ENCODE measurements at places on chromosomes 16 and 17.

GRCh38 chr17:33945646-33946546 is 309.2 kb upstream of the CCL2 start:
- DNase-seq, result no peak

GRCh38 chr17:55962951-55963401 is 190.3 kb upstream of the ANKFN1 start:
- DNase-seq, result no peak

GRCh38 chr16:16025214-16025968 is 76.0 kb downstream of the ABCC1 start:
- DNase-seq, result peak; percentile 74

GRCh38 chr17:34312080-34312479 is 7.2 kb upstream of the CCL8 start:
- DNase-seq, result no peak

- DNase-seq, result no peak
These were observed 20.8 kb downstream of the NPRL3 start for GRCh38 chr16:117379-118365.

DNA sequence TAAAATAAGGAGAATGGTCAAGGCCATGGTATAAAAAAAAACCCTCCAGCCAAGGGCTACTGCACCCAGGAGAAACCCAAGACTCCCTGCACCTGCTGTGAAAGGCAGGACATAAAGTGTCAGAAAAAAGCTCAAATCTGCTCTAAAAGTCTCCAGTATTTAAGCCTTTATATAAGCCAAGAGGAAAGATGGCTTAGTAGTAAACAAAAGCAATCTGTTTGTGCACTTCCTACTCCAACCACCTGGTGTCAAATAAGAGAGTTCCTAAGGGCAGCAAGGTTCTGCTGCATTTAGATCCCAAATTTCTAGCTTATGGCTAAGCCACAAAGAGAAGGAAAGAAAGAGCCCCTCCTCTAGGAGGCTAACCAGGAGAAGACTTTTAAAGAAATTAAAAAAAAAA is 20.6 kb downstream of the ACSM1 start:
- DNase-seq, result no peak

DNA sequence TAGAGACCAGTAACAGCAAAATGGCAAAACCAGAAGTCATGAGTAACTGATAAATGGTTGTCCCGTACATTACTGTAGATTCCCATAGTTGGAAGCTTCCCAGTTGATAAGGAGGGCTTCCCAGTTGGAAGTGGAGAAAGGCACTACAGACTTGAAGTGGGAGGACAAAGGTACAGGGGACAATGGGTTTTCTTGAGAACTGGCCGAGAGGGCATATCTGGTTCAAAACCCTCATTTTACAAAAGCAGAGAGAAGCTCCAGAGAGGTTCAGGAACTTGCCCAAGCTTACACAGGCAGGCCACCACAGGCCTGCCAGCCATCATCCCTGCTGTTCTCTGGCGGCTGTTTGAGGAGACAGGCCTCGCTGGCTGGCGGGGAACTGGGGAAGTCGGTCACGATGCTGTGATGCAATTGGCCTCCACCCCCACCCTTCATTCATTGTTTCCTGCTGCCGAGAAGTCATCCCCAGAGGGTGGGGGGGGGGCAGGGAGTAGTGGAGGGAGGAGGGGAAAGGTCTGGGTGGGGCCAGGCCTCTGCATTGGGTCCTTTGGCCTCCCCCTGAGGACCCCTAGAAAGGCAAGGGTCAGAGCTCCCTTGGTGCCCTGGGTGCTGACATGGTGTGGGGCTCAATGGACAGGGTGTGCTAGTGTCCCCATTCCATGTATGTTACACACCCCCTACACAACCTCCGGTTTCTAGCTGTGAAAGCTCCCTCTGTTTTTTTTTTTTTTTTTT is 3.0 kb downstream of the UBALD2 start:
- DNase-seq, result no peak

GRCh38 chr17:31877911-31878702 is 19.1 kb upstream of the COPRS start:
- peak; percentile 50 for DNase-seq

- no peak for DNase-seq
These were observed 1.1 kb upstream of the NXN start for GRCh38 chr17:980406-981291.

- DNase-seq, result no peak
These were observed 565.6 kb downstream of the WWOX start for GRCh38 chr16:78664811-78665772.

DNA sequence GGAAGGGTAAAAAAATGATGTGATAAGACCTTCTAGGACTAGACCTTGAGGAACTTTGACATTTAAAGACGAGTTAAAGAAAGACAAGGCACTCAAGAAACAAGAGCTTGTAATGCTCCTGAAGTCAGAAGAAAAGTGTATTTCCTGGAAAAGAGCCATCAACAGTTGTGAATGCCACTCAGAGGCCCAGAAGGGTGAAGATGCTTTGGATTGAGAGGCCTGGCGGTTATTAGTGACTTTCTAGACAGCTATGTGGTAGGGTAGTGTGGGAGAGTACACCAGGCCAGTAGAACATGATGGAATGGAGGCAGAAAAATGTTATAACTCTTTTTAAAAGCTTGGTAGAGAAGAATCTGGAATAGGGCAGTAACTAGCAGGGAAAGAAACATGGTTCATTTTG is 34.1 kb upstream of the ANKFN1 start:
- DNase-seq, result no peak

DNA sequence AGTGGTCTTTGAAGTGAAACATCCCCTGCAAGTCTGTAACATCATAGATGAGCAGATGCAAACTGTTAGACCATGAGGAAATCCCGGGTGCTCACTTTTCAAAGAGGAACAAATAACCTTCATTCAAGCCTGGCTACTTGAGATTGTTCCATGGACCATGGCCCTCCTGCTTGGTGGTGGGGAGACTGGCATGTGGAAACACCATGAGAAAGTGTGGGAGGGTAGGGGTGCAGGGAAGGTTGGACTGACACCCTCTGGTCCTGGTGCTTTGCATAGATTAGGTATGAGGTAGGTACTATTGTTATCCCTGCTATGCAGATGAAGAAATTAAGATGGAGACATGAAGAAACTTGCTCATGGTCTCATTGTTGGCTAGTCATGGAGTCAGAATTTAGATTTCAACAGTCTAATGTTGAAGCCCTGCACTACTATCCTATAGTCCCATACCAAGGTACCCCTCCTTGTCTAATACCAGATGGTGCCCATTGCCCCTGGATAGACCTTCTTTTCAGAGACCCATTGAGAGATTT is 59.0 kb downstream of the SPACA3 start:
- no peak for DNase-seq

DNA sequence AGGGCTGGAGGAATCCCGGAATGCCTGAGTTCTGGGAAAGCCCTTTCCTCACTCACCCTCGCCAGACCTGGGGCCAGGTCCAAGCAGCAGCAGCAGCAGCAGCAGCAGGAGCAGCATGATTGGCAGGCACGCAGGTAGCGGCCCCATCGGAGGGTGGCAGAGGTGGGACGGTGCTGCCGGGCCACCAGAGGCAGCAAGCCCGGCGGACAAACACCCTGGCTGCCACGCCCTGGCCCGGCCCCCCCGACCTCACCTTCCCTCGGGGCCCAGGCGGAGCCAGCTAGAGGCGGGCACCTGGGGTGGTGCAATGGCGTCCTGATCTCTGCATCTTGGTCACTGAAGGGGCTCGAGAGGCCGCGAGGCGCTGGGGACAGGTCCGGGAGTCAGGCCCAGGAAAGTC is 122.4 kb downstream of the LAT start:
- DNase-seq, result no peak

- no peak for DNase-seq
These were observed 6.0 kb downstream of the C1QTNF8 start for GRCh38 chr16:1089822-1090619.

DNA sequence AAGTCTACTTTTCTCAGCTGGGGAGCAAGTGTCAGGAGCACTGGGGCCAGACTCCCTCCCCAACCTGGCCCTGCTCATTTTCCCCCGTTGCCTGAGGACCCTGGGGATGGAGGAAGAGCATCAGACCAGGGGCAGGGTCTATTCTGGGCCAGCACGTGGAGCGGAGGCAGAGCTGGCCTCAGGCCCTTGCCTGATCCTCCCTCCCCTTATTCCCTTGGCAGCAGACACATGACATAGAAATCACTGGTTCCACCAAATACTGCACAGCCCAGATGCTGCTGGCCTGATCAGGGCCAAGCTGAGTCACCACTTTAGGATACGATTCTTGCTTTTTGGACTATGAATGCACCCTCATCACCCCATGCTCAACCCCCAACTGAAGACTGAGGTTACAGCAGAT is 15.8 kb upstream of the AGRP start:
- no peak for DNase-seq

- no peak for DNase-seq
These were observed 879 bp upstream of the LRRC75A start for GRCh38 chr17:16492613-16493530.

Data from pulmonary artery endothelial cell (primary cell).